Frontal cortex (tissue), 4 donors: ENCODE measurements at places on chromosomes 2 and 18.

DNA sequence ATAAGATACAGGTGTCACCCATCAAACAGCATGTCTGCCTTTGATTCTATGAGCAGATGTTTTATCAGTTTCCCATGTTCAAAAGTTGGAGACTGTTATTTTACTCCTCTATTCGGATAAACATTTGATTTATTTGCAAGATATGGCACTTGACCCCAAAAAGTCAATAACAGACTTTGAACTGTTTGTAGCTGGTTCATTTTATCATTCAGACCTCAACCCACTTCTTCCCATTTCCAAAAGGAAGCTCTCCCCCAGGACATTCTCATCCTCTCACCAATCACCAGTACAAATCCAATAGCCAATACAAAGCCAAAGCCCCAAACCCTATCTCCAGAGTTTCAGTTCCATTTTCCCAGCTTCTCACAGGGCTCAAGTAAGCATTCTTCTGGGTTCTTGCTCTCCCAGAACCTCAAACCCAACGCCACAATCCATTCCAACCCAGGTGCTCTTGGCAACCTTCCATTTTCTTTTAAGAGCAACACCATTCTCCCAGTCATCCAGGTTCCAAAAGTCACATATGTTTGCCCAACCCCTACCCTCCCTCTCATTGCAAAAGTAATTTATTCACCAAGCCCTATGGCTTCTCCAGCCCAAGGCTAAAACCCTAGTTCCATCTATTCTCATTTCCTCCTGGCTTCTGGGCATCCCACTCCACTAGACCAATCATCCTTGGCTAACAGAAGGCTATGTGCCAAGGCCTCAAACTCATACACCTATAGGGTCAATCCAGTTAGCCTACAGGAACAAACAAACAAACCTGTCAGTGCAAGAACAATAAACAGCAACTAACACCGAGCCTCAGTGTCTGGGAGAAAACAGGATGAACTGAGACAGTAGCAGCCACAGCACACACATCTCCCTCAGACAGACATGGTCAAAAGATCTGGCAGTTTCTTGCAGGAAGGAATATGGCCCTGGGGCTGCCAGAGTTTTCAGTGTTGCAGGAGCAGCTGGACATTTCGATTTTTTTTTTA, 9.2 kb downstream of the ACVR1 start:
- DNase-seq = no peak

DNA sequence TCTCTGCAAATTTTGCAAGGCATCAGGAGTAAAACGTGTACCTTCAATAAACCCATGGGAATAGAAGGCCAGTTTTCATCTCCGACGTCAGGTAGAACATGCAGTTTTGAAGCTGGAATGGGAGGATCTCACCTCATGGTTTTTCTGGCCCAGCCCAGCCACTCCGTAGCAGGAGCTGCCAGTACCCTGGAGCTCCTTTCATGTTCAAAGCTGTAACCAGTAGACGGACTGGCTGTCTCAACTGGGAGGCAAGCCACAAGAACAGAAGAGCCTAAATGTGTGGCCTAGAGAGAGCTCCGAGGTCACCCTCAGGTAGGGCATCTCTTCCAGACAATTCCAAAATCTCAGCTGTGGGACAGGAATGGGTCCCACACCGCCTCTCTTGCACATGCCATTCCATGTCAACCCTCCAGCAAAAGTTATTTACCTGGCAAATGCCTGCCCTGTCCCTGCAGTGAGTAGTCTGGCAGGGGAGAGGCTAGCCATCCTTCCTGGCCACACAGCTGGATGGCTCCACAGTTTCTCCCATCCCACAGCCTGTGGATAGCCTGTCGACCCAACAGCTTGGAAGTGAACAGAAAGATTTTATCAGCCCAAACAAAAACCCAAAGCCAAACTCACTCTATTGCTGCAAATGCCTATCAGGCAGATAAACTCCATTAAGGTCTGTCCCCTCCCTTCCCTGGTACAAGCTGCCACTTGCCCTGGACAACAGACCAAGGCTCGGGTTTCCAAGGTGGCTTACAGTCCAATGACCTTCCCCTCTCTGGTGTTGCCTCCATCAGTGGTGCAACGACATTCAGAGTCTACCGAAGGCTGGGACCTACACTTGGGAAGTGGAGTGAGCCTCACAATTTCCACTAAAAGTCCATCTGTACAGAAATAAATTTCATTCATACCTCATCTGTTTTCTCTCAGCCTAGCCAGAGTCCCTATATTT, 27.8 kb downstream of the CRACDL start:
- no peak for DNase-seq

DNA sequence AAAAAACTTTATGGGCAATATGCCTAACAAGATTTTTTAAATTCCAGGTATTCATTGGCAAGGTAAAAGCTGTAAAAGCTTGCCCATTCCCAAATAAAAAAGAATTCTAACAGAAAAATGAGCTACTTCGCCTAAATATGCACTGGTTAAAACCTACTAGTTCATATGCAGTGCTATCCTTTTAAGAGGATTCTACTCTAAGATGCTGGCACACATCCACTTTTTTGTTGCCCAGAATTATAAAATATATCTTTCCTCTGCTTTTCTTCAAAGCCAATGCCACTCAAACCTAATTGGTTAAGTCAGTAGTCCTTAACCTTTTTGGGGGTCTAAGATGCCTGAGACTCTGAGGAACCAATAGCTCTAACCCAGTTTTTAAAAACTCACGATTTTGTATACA, 3.2 kb downstream of the XPO1 start:
- no peak for DNase-seq

- no peak for DNase-seq
These were observed 856 bp downstream of the ACAA2 start for GRCh38 chr18:49812286-49813068.

- DNase-seq = no peak
These were observed 186.0 kb downstream of the AFF3 start for GRCh38 chr2:99956232-99957030.

- no peak for DNase-seq
These were observed 49.1 kb downstream of the NHEJ1 start for GRCh38 chr2:219111375-219112061.

GRCh38 chr2:215799194-215799593, 214.2 kb downstream of the MREG start:
- no peak for DNase-seq

- DNase-seq = no peak
These were observed 455.0 kb upstream of the ST6GAL2 start for GRCh38 chr2:107340955-107341354.

DNA sequence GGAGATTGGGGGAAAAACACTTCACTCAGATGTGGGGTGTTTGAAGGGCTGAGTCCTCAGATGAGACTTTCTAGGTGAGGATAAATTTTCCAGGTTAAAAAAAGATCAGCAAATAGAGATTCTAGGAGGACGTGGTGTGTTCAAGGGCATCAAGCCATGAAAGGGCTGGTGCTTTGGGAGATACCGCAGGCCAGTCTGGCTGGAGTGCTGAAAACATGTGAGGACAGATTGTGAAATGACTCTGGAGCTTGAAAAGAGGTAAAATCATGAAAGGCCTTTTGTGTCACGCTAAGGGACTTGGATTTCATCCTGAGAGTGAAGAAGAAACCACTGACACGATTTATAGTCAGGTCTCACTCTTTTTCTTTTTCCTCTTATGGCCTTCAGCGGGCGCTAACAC, 320.5 kb downstream of the DPP10 start:
- DNase-seq = no peak

DNA sequence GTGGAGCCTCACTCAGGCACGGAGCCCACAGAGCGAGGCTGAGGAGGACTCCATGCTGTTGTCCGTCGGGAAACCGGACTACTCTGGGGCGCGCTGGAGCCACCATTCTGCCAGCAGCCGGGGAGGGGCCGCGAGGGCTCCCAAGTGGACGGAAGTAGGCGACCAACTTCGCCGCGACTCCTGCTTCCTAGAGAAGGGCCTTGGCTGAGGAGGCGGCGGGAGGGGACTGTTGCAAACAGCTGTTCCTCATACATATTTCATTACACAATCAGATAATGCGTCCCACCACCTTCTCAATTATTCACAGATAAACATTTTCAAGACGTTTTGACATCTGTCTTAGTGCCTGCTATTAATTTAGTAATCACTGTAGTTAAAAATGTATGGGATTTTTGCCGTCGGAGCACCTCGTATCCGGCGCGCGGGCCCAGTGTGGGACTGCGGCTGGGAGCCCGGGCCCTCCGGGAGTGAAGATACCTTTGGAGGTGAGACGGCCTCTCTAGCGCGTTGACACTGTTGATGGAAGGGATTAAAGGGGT, 11.7 kb upstream of the SIX3 start:
- peak; percentile 10 for DNase-seq

- no peak for DNase-seq
These were observed 25.6 kb upstream of the GTF2A1L start for GRCh38 chr2:48592067-48592466.
